Neural crest cell (in vitro differentiated cells): ENCODE measurements at places on chromosomes 1 and 21. TPM values are rescaled to one million over a fixed set of nuclear protein-coding genes. Genes with fewer than 3 reads are reported as not detected.

GRCh38 chr1:10765734-10766478, 30.5 kb downstream of the CASZ1 start:
- no peak for DNase-seq

GRCh38 chr21:41453198-41453597, 27.2 kb downstream of the MX1 start:
- no peak for DNase-seq

GRCh38 chr1:41493117-41493536, 8.6 kb upstream of the EDN2 start:
- DNase-seq = no peak

Gene LCE3E
- not detected in 2 replicates for total RNA-seq

Gene ECE1
- 38.3 and 40.3 TPM in 2 replicates for total RNA-seq

Gene DNAJC28
- total RNA-seq = 2.4 and 2.7 TPM in 2 replicates
